Fibroblast of lung (primary cell): ENCODE measurements at places on chromosomes 12 and 14. TPM values are rescaled to one million over a fixed set of nuclear protein-coding genes. Genes with fewer than 3 reads are reported as not detected.
A peak's percentile ranks its signal among the peaks of the same experiment; 100 is the strongest.

DNA sequence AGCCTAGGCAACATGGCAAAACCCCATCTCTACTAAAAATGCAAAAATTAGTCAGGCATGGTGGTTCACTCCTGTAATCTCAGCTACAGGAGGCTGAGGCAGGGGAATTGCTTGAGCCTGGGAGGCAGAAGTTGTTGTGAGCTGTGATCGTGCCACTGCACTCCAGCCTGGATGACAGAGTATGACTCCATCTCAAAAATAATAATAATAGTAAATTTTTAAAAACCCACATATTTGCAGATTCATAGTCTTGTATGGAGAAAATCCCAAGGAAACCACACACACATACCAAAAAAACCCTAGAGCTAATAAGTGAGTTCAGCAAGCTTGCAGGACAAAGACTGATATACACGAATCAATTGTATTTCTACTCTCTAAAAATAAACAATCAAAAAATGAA lies 19.0 kb upstream of the MTHFD1 start:
- peak; percentile 15 for DNase-seq

LBHD2 gene
- not detected in 2 replicates for total RNA-seq

DNA sequence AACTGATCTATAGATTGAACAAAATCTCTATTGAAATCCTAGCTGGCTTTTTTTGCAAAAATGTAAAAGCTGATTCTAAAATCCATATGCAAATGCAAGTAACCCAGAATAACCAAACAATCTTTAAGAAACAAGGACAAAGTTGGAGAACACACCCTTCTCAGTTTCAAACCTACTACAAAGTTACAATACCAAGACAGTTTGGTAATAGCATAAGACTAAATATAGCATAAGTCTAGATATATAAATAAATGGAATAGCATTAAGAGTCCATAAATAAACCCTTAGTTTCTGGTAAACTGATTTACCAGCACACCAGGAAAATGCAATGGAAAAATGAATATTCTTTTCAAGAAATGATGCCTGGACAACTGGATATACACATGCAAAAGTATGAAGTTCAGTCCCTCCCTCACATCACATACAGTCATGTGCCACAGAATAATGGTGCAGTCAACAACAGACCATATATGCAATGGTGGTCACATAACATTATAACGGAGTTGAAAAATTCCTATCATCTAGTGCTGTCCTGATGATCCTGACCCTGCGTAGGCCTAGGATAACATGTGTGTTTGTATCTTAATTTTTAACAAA lies 94.5 kb upstream of the GRIN2B start:
- no peak for DNase-seq

DNA sequence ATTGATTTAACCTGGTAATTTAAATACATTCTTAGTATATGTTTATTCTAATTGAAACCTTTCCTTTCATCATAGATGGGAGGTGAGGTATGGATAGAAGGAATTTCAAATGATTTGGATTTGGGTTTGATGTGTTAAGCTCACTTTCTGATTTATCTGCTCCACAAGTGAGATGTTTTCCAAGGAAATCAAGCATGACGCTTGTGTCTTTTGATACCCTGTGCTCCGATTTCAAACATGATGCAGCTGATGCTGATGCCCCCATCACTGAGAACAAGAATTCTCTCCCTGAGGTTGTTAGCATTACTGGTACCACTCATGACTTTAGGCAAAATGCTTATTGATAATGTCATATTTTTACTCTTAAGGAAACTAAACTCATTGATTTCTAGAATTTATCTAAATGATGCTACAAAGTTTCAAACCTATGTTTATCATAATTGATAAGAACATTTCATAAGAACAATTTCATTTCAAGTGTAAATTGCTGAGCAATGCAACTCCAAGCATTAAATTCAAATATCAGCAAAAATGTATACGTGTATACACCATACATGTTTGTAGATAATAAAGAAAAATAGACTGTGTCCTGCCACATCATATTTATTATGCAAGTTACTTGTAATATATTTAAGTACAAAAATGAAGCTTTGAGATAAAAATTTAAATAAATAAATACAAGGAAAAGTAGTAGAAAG lies 75.5 kb upstream of the LRIG3 start:
- DNase-seq = no peak

DNA sequence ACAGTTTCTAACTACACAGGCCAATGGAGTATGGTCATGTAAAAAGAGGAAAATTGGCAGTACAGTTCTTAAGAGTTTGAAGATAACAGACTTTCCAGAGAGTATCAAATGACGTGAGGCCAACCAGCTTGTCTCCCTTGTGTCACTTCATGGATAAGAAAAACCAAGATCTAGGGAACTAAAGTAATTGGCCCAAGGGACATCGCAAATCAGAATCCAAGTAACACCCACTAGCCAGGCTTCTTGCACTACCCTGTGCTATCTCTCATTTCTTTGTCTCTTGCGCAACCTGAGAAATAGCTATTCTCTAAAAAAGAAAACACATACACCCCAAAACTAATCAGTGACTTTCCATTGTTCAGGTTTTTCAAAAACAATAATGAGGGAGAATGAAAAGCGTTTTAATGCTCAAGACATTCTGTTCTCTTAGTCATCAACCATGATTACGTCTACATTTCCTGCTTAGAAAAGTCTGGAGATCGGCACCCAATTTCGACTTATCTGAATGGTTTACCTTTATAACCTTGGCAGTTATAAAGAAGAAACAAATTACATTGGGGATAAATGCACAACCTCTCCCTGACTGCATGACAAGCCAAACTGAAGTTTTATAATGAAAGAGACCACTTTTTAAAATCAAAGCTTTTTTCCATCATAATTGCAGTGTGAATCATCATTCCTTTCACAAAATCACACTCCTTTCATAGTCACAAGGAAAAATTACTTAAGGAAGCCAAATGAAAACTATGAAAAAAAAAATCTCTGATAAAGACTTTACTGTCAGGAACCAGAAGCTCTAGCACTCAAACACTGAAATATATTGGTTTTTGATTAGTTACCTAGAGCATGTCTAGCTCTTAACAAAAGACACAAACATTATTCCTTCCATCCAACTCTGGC lies 42.1 kb downstream of the TMTC1 start:
- peak; percentile 90 for DNase-seq

NGB gene
- not detected in 2 replicates for total RNA-seq

GRCh38 chr14:71322655-71323250 lies 415.5 kb downstream of the PCNX1 start:
- peak; percentile 82 for DNase-seq

DNA sequence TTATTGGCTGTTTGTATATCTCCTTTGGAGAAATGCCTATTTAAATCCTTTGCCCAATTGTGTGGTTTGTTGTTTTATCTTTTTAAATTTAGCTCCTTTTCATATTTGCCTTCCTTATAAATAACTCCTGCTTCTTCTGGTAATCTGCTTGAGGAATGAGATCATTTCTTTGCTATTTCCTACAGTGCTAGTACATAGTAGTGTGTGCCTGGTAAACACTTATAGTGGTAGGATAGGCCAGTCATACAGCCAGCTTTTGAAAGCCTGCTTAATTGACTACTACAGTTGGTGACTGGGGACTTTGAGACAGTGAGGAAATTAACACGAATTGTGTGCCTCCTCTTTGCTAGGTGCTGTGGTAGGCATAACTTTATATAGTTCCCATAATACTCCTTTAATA lies 68.7 kb downstream of the BORCS5 start:
- peak; percentile 65 for DNase-seq

DNA sequence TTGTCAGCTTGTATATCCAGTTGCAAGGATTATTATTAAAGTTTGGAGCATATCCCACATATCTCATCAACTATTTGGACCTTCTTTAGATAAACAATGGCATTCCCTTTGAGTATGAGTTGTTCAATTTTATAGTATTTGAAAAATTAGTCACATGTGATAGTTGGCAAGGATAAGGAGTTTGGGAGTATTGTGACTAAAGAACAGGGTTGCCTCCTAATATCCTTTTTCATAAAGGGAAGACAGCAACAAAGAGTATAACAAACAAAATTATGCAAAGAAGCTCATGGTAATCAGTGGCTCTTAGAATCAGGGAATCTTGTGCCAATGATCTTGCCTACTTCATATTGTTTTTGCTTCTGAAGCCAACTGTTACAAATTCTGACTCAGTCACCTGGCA lies 31.2 kb upstream of the KCNH5 start:
- DNase-seq = no peak

FLRT2 gene
- 14.5 and 22.9 TPM in 2 replicates for total RNA-seq

GRCh38 chr12:104263026-104263425 lies 40.5 kb upstream of the EID3 start:
- no peak for DNase-seq

GRCh38 chr12:1188016-1188415 lies 197.0 kb downstream of the ERC1 start:
- no peak for DNase-seq

GRCh38 chr14:92670643-92671366 lies 77.6 kb downstream of the LGMN start:
- DNase-seq = no peak

DNA sequence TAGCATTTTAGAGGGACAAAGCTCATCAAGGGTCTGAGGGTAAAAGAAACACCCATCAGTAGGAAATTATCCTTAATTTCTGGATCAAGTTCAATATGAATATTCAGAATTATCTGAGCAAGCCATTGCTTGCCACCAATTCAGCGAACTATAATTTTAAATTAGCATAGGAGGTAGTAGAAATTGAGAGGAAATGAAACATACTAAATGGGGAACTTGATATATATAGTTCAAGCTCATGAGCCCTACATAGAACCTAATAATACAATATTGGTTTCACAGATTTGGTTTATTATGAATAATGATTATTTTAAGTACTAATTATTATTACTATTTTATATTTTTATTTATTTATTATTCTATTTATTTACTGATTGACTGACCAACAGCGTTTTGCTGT lies 42.1 kb upstream of the GXYLT1 start:
- no peak for DNase-seq

GRCh38 chr12:14999021-14999694 lies 26.3 kb downstream of the PDE6H start:
- DNase-seq = peak; percentile 4

DNA sequence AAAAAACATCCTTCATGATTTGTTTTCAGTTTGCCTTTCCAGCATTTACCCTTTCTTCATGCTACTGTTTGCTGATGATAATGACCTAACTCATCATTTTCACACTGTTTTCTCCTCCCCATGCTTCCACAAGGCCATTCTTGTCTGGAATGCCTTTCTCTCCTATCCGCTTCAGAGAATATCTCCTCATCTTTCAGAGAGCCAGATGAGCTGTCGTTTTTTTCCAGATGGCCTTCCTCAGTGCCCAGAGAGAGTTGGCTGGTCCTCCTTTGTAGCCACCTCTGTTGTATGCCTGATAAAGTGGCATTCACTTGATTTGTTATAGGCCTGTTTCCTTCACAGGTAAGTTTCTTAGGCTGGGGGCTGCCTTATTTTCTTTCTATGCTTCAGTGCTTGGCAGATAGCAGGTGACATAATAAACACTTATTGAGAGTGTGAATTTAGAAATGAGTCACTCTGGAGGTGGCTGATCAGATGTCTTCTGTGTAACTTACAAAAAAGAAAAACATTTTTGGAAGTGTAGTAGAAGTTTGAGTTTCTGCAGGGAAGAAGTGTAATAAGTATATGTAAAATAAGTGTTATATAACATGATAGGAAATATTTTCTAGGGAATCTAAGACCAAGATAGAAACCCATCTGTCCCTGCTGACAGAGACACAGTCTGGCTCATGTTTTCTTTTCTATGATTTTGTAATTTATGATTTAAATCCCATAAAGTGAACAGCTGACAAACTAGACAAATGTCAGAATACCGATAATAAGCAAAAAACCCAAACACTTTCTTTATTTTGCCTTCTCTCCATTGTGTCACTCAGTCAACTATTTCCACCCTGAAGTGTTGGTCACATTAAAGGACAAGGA lies 174.5 kb downstream of the DACT1 start:
- DNase-seq = no peak

DNA sequence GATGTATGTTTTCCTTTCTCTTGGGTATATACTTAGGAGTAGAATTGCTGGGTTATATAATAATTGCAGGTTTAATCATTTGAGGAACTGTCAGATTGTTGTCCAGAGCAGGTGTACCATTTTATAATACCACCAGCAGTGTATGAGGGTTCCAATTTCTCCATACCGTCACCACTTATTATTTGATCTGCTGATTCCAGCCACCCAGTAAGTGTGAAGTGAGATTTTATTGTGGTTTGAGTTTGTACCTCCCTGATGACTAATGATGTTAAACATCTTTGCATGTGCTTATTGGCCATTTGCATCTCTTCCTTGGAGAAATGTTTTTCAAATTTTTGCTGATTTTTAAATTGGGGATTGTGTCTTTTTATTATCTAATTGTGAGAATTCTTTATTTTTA lies 15.1 kb downstream of the NCKAP5L start:
- peak; percentile 56 for DNase-seq
